ENCODE measurements at places on chromosomes 3 and 15.

DNA sequence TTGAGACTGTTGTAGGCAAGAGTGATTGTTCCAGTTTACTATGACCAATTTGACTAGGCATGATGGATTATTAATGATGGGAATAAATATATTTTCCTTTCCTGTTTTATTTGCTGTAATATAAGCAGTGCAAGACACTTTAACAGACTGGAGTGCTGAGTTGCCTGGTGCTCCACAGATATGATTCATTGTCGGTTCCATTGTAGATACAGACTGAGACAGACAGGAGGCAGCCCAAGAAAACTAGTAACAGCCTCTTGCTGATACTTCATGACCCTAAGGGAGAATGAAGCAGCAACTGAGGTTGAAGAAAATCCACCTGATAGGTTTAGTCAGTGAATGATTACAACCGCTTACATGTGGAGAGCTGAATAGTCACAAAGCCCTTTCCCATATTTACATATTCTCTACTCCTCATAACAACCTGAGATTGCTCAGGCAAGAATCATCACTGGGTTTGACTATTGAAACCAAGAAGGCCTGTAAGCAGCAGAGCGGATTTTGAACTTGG lies 235.1 kb upstream of the TPRG1 start:
- no peak for DNase-seq

DNA sequence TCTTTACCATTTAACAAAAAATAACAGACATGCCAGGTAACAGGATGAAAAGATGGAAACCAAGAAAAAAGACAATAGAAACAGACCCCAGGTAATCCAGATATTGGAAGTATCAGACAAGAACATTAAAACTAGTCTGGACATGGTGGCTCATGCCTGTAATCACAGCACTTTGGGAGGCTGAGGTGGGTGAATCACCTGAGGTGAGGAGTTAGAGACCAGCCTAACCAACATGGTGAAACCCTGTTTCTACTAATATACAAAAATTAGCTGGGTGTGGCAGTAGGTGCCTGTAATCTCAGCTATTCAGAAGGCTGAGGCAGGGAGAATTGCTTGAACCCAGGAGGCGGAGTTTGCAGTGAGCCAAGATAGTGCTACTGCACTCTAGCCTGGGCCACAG lies 40.6 kb downstream of the ACAD9 start:
- no peak for DNase-seq

- no peak for DNase-seq
These were observed 49.2 kb downstream of the PHC3 start for GRCh38 chr3:170132335-170132734.

DNA sequence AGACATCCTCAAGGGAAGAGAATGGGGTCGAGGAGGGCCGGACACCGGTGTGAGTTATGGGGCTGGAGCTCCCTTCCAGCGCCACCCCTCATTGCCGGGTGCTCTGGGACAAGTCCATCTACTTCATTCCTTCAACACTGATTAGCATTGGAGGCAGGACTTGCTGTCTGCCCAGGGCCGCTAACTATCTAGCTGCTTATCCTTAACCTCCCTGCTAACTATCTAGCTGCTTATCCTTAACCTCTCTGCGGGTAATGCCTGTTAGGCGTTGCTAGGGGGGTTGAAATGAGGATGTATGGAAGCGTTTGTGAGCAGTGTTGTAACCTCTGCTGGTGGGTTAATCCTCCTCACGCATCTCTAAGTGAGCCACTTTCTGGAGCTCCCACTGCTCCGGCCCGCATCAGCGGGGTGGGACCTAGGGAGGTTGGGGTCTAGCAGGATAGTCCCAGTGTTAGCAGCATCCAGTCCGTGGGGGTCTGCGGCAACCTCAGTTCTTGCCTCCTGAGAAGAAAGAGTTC lies 10.9 kb upstream of the CHAC1 start:
- no peak for DNase-seq

DNA sequence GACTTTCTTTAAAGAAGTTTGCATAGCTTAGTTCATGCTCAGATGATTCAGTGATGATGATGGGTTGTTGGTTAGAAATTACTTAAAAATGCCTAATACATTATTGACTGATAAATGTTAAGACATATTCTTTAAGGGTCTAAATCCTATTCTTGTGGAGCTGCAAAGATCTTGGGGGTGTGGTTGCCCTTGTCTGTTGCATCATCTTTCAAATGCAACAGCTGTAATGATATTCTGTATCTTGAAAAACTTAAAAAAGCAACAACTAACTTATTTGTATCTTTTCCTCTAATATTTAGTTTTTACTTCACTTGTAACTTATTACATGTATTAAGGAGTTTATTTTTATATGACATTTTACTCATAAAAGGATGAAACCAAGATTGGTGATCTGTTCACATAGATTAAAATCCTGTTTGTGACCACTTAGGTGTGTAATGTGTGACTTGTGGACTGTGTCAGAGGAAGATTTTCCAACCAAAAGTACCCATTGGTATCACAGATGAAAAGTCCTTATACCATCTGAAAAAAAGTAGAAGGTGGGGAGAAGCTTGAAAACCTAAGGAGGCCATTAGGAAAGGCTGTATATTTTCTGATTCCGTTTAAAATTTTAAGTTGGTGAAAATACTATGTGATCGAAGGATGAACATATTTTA lies 142.8 kb downstream of the IGF1R start:
- no peak for DNase-seq

- DNase-seq = no peak
These were observed 94.7 kb downstream of the IL5RA start for GRCh38 chr3:3015185-3016089.

DNA sequence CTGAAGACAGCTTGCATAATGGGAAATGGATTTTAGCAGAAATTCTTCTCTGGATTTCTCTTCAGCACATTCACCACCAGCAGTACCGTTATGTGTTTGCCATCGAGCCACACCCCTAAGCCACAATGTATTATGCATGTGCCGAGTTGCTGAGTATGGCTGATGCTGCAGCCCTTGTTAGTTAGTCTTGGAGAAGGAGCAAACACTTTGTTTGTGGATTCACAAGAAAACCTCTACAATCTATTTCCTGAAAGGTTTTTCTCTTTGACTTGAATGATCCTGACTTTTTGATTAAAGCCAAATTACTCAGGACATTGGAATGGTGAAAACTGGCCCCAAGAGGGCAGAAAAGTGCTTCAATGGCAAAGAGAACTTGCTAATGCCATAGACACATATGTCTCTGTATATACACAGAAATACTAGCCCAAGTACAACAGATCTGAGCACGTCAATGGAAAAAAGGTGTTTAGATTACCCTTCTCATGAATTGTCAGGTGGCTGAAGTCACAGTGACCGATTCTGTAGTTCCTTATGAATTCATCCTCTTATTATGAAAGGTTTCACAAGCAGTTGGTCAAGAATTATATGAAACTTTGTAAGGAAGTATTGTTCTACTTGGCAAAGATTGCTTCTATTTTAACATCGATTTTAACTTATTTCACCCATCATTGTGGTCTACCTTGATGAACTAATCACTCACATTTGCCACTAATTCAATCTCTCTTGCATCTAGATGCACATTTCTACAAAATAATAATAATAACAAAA lies 103.0 kb downstream of the P3H2 start:
- peak; percentile 52 for DNase-seq

- DNase-seq = no peak
These were observed 424.6 kb upstream of the SEMA6D start for GRCh38 chr15:47292638-47293190.

DNA sequence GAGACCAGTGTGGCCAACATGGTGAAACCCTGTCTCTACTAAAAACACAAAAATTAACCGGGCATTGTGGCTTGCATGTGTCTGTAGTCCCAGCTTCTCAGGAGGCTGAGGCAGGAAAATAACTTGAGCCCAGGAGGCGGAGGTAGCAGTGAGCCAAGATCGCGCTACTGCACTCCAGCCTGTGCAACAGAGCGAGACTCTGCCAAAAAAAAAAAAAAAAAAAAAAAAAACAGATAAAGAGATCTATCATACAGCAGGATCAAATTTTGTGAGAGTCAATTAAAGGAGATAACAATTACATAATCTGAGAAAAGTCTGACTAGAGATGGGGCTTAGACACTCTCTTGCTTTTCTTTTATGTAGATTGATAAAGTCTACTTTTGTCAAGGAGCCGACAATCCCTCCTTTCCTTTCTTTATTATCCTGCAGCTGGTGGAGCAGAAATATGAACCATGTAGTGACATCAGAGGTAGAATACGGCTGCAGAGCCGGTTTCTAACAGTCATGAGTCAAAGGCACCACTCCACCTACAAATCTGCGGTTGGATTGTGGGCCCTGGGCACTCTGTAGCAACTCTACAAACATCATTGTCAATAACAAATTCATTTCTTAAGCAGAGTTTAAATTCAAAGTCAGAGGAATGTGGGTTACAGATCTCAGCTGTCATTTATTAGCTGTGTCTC lies 9.0 kb downstream of the C2CD4A start:
- no peak for DNase-seq

DNA sequence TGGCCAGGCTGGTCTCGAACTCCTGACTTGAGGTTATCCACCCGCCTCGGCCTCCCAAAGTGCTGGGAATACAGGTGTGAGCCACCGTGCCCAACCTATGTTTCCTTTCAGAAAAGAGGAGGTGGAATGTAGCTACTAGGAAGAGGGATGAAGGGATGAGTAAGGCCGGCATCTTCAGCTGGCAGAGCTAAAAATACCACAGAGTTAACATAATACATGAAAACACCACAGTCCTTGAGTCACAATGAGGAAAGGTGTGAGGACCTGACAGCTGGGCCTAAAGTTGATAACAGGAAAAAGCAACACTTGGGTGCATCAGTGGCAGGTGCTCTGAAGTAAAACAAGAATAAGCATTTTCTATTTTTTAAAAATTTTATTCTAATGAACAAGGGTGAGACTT lies 392.2 kb downstream of the DIPK2A start:
- no peak for DNase-seq

DNA sequence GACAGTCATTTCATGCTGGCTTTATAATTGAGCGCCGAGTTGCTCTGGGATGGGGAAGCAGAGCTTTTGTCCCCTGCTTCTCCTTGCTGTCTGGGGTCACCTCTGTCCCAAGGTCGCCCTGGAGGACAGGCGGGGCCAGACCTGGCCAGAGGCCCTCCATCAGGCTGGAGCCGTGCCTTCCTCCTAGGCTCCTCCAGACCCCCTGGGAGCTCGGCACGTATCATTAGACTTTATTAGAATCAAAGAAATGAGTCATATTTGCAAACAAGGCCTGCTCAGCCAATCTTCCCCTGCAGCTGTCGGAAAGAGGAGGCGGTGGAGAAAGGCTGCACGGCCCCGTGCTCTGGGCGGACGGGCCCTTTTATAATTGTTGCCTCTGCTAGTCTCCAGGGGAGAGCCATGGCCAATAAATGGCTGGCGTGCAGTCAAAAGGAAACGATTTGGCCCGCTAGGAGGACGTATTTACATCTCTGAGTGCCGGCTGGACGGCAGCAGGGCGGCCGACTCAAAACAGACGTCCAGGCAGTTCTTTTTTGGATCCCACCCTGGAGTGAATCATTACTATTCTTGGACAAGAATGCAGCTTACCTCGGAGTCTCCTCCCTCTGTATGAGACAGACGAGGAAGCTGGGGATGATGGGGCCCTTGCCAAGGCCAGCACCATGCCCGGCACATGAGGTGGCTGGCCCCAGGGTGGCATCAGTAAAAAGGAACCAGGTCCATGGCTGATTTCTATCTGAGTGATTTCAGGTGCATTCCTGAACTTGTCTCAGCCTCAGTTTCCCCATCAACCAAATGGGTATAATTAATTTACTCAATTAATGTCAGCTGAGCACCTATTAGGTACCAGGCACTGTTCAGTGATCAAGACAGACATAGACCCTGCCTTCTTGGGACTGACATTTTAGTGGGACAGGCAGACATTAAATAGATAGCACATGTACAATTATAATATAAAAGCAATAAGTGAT lies 50.6 kb downstream of the SLC6A6 start:
- DNase-seq = peak; percentile 98

DNA sequence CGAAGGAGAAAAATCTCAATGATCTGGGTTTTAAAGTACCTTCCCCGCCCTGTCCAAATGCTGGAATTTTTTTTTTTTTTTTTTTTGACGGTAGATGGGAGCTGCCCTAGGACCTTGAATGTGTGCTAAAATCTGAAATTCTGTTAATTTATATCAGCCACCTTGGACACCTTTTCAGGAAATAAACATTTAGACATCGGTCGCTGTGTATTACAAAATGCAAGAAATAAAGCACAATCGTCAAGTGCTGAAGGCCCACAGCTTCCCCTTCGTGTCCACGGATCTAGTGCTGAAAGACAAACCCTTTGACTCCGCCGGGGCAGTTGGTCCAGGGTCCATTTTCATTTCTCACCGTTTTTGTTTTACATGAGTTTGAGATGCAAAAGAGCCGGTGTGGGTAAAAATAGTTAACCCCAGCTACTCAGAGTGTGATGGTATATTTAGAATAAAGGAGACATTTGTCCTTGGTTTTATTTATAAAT lies 90.2 kb upstream of the CHD2 start:
- DNase-seq = no peak

DNA sequence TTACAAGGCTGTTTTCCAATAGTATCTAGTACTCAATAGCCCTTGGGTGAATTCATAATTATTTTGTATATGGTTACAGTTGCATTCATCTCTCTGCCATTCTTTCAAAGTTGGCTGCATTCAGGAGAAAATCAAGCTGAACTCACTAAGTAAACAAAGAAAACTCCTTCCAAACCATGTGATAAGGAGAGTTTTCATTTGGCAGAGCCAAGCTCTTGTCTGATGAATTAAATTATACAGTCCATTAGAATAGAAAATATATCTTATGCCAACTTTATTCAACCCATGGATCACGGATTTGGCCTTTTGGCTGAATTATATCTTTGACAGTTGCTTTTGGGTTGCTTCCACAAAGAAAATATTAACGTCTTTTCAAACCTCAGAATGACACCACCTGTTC lies 272.3 kb upstream of the ROBO1 start:
- no peak for DNase-seq

- no peak for DNase-seq
These were observed 28.0 kb downstream of the SENP7 start for GRCh38 chr3:101484805-101485620.

DNA sequence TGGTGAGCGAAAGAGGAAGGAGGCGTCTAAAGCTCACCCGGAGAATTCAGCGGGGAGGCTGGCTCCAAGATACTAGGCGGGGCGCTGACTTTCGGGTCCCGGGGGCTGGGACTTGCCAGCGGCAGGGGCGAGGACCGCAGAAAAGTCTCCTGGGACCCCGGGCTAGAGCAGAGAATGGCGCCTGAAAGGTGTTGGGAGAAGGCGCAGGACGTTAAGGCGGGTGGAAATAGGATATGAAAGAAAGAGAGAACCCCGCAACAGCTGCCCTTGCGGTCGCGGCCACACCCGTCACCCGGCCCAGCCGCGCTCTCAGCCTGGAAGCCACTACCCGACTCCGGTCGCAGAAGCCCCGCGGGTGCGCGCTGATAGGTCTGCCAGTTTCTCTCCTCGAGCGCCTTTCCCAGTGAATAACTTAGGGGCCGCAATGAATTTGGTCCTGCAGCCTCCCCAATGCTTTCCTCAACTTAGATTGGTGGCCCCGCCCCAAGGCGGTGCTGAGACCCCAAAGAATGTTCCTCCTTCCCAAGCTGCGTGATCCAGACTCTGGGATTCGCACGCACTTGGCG lies 604 bp downstream of the LTK start:
- DNase-seq = no peak

DNA sequence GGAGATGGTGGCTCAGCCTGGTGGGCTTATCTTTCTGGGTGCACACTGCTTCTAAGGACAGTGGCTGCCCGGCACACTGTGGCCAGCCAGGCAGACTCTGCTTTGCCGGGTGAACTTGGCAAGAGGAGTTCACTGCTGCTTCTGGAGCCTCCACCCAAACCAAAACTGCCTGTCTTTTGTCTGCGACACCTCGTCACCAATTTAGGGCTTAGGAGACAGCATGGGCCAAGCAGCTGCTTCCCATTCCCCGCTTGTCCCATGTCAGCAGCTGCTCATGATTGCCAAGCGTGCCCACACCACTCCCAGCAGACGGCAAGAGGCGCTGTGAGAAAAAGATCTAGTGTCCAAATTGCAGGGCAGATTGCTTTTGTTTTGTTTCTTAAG lies 57.3 kb downstream of the LSM3 start:
- DNase-seq = no peak
